Naive thymus-derived CD8-positive, alpha-beta T cell (primary cell): ENCODE measurements at places on chromosomes 7 and 10.

DNA sequence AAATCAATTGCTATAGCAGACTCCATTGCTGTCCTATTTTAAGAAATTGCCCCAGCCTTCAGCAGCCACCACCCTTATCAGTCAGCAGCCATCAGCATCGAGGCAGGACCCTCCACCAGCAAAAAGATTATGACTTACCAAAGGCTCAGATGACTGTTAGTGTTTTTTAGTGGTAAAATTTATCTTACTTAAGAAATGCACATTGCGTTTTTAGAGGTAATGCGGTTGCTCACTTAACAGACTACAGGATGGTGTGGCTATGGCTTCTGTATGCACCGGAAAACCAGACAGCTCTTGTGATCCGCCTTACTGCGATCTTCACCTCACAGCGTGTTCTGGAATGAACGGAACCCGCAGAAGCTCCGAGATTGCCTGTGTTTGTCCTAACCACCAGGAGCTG, 58.1 kb downstream of the WDR37 start:
- no peak for DNase-seq

DNA sequence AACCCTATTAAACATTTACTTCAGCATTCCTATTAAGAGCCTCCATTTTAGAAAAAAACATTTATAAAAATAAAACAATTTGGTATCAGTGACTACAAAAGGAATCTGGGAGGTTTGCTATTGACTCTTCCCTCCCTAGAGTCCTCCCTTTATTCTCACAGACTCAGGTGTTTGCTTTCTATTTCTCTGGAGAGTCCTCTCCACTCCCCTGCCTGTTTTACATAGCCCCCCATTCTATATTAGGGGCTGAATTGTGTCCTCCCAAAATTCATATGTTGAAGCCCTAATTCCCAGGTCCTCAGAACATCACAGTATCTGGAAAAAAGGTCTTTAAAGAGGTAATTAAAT, 69.8 kb downstream of the COA1 start:
- DNase-seq: no peak

- no peak for DNase-seq
Observed at GRCh38 chr7:132406039-132406438, 170.2 kb downstream of the PLXNA4 start.

DNA sequence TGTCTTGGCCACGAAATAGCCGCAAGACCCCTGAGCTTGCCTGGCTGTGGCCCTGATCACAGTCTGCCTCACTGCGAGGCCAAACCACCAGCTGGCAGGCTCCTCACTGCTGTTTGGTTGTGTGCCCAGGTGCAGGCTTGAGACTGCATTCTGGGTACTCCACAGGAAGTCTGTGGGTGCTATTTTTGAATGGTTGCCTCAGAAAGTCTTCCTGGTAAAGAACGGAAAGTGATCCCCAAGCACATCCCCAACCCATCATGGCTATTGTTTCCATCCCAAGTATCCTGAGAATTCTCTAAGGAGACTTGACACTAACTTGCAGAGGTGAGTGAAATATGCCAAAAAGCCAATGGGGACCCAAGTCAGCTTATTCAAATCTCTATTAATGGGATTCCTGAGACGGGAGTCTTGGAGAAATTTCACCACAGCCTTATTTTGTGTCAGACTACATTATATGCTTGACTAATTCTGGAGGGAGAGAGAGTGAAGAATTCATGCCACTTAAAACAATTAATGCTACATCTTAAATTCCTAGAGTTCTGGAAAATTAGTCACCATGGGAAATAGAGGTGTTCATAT, 170.9 kb downstream of the RAMP3 start:
- DNase-seq: no peak

- no peak for DNase-seq
Observed at GRCh38 chr7:65269150-65269856, 104.4 kb upstream of the ZNF92 start.

DNA sequence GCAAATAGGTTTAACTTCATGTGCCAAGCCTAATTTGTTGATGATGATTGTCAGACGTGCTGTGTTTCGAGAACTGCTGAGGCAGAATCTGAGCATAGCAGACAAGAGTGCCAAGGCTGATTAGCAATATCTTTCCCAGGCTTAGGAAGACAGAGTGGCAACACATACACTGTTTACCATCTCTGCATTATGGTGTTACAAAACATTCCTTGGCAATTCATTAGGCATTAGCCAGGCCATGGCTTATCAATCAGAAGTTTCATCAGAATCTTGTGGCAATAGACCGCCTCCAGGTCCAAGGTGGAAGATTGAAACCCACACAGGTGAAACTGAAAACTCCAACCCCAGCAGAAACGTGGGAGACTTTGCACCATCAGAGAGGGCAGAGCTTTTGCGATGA, 148.5 kb downstream of the AOAH start:
- DNase-seq: no peak

- no peak for DNase-seq
Observed at GRCh38 chr7:20053334-20054104, 163.7 kb downstream of the MACC1 start.

DNA sequence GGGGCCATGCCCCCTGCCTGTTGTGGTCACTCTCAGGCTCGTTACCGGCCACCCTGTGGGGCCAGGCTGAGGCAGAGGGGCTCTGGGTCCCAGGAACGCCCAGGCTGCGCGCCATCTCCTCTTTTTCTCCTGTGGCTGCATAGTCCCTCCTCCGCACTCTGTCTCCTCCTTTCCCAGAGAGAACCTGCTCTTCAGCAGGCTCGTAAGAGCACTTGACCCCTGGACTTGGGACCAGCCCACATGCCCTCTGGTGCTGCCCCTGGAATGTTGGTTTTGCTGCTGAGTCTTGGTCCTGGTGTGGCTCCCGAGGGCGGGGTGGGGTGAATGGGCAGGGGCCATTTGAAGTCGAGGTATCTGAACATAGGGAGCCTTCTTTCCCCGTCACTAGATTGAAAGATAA, 6.6 kb upstream of the BHLHA15 start:
- no peak for DNase-seq

- no peak for DNase-seq
Observed at GRCh38 chr10:87829986-87830729, 12.1 kb upstream of the ATAD1 start.

- DNase-seq: no peak
Observed at GRCh38 chr7:144063710-144064109, 5.9 kb upstream of the OR2A25 start.

- DNase-seq: no peak
Observed at GRCh38 chr7:27745064-27745583, 5.2 kb downstream of the TAX1BP1 start.

DNA sequence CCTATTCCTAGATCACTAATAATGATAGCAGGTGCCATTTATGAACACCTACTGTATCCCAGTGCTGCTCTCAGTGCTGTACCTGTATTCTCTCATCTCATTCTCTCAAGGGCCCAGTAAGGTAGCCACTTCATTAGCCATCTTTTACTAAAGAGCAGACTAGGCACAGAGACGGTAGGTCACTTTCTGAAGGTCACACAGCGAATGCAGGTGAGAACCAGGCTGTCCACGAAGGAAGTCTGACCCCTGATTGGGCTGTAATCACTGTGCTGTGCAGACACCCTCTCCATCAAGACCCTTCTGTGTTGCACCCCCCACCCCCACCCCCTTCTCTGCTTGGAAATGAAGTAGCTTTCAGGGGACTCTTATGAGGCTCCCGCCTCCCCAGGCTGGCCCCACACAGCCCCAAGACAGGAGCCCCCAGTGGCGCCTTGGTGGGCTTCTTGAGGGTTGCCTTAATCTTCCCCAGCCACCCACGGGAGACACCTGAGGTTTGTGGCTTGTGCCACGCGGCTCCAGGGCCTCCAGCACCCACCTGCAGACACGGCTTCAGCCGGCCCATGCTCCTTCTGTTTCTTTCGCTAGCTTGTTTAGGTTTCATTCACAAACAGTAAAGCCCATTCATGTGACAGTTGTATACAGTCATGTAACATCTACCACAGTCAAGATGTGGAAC, 81.7 kb upstream of the FAM20C start:
- no peak for DNase-seq

DNA sequence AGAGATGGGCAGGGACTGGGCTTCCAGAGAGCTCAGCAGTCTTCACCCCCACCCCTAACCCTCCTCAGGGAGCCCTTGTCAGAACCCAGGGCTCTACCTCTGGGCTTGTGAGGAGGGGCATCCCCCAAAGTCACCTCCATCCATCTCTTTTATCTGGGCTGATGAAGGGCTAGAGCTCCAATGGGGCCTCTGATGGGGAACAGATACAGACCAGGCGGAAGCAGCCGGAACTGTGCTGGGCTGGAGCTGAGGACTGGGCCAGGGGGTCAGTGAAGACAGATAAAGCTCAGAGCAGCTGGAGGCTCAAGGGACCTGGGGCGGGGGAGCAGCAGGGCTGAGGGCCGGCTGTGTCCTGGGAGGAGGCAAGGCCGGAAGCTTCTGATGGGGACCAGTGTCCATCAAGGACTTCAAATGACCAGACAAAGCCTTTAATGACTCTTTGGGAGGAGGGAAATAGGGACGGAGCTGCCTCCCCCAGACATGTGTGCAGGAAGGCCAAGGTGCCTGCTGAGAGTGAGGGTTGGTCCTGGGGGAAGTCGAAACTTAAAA, 10.2 kb downstream of the KAZALD1 start:
- no peak for DNase-seq

DNA sequence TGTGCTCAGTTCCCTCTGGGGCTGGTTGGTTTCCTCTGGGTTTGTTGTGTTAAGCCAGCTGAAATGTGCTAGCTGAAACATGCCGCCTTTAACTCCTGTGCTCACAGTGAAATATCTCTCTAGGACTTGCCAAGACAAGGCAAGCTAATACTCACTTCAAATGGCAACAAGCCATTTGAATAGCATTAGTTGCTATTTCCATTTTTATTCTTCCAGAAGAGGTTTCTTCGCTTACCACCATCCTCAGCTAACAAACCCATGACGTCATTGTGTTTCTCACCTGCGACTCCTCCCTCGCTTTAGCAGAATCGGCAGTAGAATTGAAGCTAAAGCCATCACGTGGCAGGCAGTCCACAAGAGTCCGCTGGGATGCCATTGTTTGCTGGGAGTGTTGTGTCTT, 61.3 kb downstream of the ZNF22 start:
- no peak for DNase-seq

DNA sequence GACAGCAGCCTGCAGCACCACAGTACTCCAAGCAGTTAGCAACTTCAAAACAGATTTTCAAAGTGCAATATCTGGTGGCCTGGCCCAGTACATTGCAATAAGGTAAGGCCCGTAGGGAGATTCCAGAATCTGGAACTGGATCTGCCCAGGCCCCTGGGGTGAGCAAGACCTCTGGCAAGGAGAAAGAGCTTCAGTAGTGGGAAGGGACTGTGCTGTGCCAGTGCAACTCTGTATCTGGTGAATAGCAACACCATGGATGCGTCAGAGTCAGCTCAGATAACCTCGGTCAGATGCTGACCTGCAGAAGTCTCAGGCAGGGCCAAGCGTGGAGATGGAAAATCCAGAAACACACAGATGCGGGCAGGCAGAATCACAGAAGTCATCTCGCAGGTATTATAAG, 30.3 kb downstream of the ELMO1 start:
- DNase-seq: no peak

- peak; percentile 69 for DNase-seq
Observed at GRCh38 chr10:72083790-72084459, 4.4 kb downstream of the SPOCK2 start.

- DNase-seq: no peak
Observed at GRCh38 chr10:120999868-121000267, 148.7 kb downstream of the WDR11 start.

GRCh38 chr10:11057994-11058393, 40.3 kb downstream of the CELF2 start:
- no peak for DNase-seq

DNA sequence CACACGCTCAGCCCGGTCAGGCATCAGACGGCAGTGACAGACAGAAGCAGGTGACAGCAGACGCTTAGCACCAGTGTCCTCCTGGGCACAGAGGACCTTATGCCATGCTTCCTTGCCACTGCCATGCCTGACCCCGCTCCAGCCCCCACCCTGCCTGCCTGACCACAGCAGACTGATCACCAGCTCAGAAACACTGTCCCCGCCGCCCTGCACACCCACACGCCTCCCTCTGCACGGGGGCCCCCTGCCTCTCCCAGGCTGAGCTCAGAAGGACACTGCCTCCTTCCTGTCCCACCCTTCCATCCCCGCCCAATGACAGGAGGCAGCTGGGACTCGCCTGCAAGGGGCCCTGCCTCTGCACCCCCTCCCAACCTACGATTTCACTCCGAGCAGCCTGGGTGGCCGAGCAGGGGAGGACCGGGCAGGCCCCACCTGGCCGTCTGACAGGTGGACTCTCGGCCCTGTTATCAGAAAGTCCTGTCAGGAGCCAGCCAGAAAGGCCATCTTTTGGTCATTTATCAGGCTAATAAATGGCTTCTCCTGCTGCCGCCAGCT, 183.4 kb downstream of the ELFN1 start:
- peak; percentile 3 for DNase-seq

DNA sequence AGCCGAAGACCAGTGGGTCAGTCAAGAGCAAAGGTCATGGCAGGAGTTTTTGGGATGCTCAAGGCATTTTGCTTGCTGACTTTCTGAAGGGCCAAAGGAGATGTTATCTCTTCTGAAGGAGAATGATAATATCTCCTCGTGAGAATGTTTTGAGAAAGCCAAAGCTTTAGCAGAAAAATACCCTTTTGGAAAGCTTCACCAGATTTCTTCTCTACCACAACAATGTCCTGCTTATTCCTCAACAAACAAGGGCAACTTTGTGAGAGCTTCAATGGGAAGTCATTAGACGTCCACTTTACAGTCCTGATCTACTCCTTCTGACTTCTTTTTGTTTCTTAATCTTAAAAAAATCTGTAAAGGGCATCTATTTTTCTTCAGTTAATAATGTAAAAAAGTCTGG, 132.8 kb upstream of the DNAJB12 start:
- no peak for DNase-seq

DNA sequence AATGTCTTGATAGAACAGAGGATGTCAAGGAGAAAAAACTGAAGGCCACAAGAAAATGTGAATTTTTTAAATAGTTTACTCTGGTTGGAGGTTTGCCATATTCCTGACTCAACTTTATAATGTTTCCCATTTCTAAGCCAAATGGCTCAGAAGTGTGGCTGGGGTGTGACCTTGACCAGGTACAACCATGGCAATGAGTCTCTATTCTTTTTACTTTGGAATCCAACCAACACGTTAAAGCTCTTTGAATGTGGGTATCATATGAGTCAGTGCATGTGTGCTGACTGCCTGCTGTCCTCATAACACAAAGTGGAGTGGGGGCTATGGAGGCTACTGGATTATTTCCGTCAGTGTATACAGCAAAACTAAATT, 33.5 kb upstream of the DLD start:
- no peak for DNase-seq

GRCh38 chr10:86389441-86390193, 23.0 kb upstream of the GRID1 start:
- DNase-seq: peak; percentile 31

DNA sequence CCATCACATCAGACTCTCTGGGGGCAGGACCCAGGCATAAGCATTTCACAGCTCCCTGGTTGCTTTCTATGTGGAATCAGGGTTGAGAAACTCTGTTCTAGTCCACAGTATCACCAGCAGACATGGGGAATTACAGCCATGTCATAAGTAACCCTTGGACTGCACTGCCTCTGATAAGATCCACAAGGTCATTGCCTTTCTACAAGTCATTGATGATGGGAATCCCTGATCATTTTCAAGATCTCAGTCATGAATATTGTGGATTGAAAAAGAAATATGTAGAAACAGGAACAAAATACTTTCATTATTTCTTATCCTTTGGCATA, 304.1 kb downstream of the KLF6 start:
- DNase-seq: no peak
